ENCODE measurements at places on chromosomes 2 and 18. TPM values are rescaled to one million over a fixed set of nuclear protein-coding genes. Genes with fewer than 3 reads are reported as not detected.

- DNase-seq = no peak
Measured at GRCh38 chr18:36045241-36045991, 21.9 kb downstream of the RPRD1A start.

GRCh38 chr2:219010162-219010756 lies 17.0 kb upstream of the CRYBA2 start:
- no peak for DNase-seq

DNA sequence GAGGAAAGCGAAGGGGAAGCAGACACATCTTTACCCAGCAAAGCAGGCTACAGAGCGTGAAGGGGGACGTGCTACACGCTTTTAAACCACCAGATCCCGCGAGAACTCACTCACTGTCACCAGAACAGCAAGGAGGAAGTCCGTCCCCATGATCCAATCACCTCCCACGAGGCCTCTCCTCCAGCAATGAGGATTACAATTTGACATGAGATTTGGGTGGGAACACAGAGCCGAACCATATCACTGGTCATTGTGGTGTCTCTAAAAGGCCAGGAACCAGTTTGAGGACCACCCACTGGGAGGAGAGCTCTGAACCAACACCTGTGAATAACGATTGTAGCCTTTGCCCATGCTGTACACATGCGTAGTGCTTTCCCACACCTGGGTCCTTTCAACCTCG lies 116.6 kb upstream of the FAM136A start:
- DNase-seq = no peak

The FOXD4L1 gene
- total RNA-seq = not detected

DNA sequence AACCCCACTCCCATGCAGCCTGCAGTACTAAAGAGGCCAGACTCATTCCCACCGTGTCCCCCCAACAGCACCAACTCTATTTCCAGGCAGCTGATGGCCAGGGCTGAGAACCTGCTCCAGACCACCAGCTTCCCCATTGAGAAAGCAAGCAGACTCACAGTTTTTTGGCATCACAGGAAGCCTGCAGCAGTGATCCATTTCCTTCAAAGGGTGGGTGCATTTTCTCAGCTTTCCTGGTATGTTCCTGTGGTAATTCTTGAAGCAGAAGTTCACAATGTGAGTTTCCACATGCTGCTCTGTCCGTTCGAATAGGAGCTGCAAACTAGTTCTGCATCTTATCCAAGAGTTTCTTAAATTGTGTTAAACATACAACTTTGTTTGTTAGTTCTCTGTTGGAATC lies 1249.6 kb upstream of the FAM98A start:
- no peak for DNase-seq

DNA sequence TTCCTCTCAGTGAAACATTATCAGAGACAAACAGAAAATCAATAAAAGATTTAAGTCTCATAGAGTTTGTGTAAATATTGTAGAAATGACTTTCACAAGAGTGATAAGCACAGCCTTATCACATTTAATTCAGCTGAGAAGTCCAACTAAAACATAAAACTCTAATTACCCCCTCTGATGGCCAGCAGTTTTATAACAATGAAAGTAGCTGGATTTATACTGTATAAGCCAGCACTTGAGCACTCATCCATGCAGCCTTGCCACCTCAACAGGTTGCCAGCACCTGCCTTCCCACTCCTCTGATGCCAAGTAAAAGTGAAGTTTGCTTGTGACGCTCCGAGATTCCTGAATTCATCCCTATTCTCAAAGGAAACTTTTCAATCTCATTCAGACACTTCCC lies 103.0 kb upstream of the STK39 start:
- no peak for DNase-seq

Data from GM23248 (cell line).